ENCODE measurements at places on chromosomes 16 and 17. TPM values are rescaled to one million over a fixed set of nuclear protein-coding genes. Genes with fewer than 3 reads are reported as not detected.

TMEM235 gene
- polyA plus RNA-seq: not detected

HAS3 gene
- polyA plus RNA-seq: 4.2 TPM

- no peak for DNase-seq
Observed at GRCh38 chr16:58577141-58577540, 52.5 kb downstream of the CNOT1 start.

GRCh38 chr17:79953335-79953734, 82.3 kb downstream of the TBC1D16 start:
- DNase-seq: no peak

KRT39 gene
- polyA plus RNA-seq: not detected

KRTAP9-4 gene
- not detected for polyA plus RNA-seq

GRCh38 chr17:70527364-70527888, 358.1 kb downstream of the KCNJ2 start:
- no peak for DNase-seq
